Panc1 (cell line): ENCODE measurements at places on chromosomes 1 and 21. TPM values are rescaled to one million over a fixed set of nuclear protein-coding genes. Genes with fewer than 3 reads are reported as not detected.

DNA sequence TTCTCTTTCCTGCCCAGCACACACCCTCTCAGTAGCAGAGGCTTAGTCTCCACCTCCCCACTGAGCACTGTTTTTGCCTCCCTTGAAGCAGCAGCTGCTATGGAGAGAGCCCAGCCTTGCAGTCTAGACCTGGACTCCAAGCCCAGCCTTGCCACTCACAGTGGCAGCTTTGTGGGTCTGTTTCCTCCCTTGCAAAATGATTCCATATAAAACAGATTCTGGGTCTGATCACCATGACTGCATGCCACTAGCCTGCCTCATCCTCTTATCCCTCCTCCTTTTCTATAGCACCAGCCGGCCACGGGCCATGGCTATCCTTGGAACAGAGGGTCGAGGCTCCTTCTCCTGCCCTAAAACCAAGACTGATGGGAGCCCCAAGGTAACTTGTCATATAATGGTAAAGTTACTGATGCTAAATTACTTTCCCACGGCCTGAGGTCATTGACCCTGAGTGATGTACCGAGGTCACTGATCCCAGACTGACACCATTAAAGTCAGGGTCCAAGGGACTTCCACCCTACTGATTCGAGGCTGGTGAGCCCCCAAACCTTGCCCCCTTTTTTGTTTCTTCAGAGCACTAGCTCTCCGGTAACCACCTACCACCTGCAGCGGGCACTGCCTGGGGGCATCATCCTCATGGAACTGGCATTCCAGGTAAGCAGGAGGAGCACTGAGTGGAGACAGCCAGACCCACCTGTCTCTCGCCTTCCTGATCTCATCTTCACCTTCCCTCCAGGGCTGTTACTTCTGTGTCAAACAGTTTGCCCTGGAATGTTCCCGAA, 7.9 kb downstream of the HYI start:
- no peak for DNase-seq

GRCh38 chr21:38729754-38730379, 75.9 kb upstream of the ETS2 start:
- DNase-seq, result no peak

- no peak for DNase-seq
These were observed 34.9 kb upstream of the IVNS1ABP start for GRCh38 chr1:185351734-185352466.

DNA sequence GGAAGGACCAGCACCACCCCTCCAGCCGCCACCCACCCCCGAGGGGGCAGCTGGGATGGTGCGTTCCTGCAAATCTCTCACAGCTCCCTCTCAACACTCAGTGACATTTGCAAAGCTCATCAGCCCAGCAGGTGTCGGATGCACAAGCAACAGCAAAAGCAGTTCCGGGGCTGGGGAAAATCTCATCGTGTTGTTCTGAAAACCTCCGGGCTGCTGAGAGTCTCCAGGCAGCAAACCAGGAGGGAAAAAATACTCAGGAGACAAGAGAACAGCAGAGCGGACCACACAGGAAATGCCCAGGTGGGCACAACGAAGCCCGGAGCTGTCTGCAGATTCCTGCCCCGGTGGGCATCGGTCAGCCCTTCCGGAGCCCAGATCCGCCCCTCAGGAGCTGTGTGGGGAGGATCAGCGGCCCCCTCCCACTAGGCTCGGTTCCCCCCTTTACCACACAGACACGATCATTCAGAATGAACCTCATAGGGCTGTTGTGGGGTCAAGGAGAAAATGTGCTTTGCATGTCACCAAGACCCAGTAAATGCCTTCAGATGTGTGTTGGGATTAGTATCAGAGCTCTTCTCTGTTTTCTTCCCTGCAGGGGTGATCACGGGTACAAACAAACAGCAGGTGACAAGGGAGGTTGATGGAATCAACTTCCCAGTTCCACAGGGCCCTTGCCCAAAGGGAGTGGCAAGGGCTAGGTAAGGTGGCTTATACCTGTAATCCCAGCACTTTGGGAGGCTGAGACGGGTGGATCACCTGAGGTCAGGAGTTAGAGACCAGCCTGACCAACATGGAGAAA, 127.0 kb upstream of the TIAM1 start:
- no peak for DNase-seq

CFHR4 gene
- total RNA-seq, result not detected
